ENCODE measurements at places on chromosomes 11 and 22.

GRCh38 chr11:113974741-113975470 is at the start of gene HTR3A:
Gene HTR3A, plus strand, starts transcription at chr11:113975108. Its CDS starts 218 bp downstream, at chr11:113975326.
- DNase-seq = peak; percentile 50

DNA sequence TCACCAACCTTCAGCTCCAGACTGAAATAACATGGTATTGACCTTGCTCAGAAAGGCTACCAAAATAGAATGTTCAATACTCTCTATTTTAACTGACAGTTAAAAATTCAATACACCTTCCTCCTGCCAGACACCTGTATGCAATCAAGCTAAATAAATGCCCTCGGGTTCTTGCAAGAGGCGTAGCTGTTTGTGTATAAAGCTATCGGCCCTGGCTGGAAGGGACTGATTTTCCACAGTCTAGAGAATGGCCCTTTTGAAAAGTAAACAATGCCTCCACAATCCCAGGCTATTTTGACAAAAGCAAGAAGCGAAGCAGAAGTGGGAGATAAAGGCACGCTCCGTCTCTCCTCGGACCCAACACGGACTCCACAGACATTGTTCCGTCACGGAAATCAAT is 791.2 kb downstream of the BRD1 start:
- no peak for DNase-seq

- DNase-seq = no peak
Measured at GRCh38 chr22:30721741-30722140, 27.1 kb downstream of the OSBP2 start.

DNA sequence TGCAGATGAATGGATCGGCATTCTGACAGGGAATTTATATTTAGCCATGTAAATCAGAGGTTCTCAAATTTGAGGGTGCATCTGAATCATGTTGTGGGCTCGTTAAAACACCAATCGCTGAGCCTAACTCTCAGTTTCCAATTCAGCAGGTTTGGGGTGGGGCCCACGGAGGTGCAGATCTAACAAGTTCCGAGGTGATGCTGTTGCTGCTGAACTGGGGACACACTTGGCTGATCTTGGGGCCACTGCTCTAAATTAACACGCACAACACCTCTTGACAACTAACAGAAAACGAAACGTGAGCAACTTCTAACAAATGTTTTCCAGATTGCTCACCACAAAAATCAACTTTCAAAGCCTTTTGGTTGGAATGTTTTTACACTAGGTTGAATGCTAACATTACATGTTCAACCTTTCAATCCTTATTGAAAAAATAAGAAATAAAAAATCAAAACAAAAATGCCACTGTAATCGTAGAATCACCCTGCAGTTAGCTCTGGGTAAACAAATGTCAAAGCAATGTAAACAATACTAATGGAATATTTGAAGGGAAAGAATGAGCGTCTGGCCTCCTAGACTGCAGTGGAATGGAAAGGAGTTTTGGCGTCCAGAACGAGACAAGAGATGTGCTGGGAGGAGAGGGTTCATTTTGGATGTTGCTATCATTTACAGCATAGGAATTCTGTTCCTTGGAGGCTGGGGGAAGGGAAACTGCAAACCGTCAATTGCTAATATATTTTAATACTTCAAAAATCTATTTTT is 68.3 kb upstream of the SLC6A5 start:
- DNase-seq = no peak

GRCh38 chr22:17104336-17104935 is 16.7 kb downstream of the TMEM121B start:
- DNase-seq = no peak

DNA sequence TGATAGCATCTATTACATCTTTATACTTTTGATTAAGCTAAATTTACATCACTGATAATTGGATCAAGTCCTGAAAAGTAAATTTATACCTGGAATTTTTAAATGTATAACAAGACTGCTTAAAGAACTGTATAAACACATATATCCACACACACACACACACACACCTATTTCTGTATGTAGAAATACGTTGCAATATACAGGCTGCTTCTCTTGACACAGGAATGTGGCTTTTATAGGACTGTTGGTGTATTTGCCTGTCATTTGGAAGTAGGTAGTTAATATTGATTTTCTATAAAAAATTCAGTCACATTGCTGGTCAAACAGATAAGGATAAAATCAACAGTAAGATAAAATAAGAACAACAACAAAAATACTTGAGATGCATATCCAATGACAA is 708.5 kb upstream of the RAG2 start:
- DNase-seq = no peak

DNA sequence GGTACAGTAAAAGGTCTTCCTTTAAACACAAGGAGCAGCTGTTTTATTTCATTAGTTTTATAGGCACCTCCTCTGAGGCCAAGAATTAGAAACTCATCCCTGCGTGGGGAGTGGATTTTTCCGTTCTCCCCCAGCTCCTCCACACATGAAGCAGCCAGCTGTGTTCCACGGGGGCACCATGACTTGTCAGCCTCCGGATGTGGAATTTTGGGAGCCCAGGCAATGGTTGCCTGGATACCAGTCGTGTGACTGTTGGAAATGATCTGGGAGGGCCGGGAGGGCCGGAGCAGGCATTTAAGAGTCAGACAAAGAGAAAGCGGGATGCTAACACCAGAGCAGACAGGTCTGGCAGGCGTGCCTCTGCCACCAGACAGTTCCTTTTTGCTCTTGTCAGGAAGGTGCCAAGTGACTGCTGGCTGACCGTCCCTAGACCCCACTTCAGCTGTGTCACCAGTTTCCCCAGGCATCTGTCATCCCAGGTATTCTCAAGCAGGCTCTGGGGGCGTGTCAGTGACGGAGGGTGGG is 15.9 kb upstream of the CDC42EP2 start:
- peak; percentile 82 for DNase-seq

DNA sequence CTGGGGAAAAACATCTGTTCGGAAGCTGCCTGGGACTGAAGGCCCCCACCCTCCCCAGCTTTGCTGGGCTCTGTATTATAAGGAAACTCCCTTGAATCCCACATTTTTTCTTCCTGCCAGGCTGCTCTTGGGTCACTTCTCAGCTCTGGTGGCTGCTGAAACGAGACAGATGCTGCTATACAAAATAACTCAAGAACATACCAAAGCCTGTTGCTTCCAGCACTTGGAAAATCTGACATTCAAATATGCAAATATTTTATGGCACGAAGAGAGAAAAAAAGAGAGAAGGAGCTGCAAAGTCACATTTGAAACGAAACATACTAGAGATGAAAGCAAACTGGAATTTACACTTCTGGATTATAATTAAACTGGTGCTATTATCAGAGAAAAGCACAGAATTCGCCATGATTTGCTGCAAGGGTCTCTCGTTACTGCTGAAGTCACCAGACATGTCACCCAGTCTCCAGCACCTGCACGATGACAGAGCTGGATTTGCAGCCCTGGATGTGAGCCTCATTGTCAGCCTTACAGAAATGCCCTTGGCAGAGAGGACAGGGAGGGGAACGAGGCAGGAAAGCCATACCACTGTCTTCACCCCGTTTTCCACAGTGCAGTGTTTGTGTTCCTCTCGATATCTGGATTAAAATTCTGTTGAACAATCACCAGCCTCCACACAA is 47.9 kb upstream of the IGSF9B start:
- DNase-seq = no peak

GRCh38 chr22:44403602-44404329 is 91.0 kb upstream of the SHISAL1 start:
- peak; percentile 25 for DNase-seq

DNA sequence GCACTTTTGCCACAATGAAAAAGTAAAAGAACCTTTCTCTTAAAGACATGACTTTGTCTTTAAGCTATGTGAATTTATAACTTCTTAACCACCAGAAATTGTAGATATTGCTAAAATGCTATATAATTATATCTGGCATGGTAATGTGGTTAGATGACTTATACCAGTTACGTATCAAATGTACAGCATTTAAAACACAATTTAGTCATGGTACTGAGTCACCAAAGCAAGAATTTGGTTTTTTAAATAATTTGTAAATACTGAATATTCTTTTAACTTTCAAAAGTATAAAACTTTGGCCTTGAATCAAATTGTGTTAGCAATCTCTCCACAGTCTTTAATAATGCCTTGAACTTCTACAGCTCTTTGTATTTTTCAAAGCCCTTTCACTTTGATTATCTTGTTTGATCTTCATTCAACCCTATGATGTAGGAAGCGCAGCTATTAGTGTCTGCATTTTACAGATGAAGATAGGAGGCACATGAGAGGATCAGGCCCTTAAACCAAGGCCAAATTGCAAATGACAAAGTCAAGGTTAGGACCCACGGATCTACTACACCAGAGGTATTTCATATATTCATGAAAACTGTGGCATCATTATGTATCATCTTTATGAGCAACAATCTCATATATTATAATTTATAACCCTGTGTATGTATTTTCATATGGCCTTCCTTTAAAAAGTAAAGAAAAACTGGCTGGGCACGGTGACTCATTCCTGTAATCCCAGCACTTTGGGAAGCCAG is 4.4 kb upstream of the SYTL2 start:
- no peak for DNase-seq

- DNase-seq = peak; percentile 88
Measured at GRCh38 chr11:131674051-131674755, 303.8 kb downstream of the NTM start.

GRCh38 chr11:96205460-96205809 is 137.6 kb downstream of the MAML2 start:
- no peak for DNase-seq

DNA sequence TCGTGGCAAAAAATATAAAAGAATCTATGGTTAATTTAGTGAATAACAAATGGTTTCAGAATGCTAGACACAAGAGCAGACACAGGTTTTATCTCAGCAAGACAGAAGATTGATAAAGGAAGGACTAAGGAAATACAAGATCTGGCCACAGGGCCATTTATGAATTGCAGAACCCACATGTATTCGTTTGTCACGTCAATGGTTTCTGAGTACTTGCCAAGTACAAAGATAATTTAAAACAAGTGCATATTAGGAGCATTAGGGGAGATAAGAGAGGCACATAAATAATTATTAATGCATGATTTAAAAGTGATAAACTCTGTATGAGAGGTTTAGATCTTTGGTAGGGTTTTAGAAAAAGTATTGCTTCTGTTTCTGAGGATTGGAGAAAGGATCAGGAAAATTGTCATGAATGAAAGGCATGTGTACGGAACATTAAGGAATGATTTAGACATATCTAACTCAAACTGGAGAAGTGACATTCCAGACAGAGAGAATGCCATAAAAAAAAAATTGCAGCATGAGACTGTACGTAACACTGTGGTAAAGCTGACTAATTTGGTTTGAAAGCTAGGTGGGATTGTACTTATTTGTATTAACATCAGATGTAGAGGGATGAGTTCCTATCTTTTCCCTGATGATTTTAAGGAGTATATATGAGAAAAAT is 727.1 kb downstream of the NELL1 start:
- no peak for DNase-seq

GRCh38 chr11:97732011-97732632 is 1288.6 kb upstream of the CNTN5 start:
- no peak for DNase-seq

- DNase-seq = no peak
Measured at GRCh38 chr11:72732329-72732728, 19.9 kb downstream of the ARAP1 start.

GRCh38 chr11:84720706-84721402 is 906.3 kb downstream of the DLG2 start:
- peak; percentile 49 for DNase-seq

GRCh38 chr11:34427186-34427805 is 11.4 kb upstream of the CAT start:
- no peak for DNase-seq

GRCh38 chr11:131240421-131240820 is 130.0 kb upstream of the NTM start:
- no peak for DNase-seq

DNA sequence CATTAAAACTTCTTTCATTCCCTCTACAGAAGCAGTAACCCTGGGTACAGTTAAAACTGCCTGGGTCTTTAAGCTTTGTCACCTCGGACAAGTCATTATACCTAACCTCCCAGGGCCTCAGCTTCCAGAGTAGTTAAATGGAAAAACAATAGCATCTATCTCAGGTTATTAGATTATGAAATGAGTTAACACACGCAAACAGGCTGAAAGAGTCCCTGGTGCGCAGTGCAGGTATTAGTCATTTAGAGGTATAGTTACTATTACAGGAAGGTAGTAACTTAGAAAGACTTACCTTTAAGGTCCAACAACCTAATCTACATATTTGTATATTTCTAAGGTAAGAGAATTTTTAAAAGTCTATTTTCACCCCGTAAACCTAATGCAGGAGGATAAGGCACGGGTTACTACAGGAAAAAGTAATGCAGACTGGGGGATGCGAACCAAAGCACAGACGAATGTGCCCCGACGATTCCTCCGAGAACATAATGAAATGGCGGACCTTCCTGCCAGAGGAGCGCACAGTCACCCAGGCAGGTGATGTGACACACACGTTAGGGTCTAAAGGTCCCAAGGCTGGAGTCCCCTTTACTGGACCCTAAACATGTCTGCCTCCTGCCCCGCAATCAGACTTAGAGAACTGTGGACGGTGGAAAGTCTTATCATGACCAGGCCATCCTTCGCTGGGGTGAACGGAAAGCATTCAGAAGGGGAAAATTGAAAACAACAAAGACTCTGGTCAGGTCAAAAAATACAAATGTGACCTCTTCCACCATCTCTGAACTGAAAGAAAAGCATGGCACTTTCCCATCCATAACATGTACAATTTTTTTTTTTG is 1.3 kb downstream of the NAP1L4 start:
- no peak for DNase-seq
